GM06990 (cell line): ENCODE measurements at places on chromosomes 4 and X.

DNA sequence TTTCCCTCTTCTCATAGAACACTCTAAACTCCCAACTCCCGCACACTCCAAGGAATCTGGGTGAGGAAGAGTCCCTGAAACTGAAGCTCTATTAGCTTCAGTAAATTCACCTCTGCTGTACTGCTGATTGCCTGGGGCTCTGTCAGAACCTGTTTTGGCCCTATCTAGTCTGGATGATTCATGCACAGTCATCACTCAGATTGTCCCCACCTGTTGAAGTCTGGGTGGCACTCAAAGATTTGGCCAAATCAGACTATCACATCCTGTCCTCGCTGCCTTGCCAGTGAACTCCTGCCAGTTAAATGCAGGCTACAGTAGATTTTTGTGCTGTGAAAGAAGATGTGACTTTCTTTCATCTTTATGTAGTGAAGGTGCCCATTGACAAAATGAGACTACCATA, 63.5 kb upstream of the EMCN start:
- no peak for DNase-seq

DNA sequence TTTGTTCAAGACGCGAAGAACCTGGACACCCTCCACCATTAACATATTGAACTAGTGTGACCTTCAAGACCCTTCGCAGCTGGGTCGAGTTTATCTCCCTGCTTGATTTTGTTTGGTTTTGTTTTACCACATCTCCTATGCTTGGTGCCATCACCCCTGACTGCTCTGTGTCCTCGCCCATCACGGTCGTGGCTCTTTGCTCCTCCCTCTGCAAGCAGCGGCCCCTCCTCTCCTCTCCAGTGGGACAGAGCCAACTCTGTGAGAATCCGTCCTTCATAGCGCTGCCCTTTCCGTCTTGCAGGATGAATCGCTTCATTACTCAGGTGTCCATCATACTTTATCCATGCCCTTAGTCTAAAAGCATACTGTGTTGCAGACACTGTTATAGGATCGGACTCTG, 9.1 kb upstream of the FAM149A start:
- DNase-seq = no peak

DNA sequence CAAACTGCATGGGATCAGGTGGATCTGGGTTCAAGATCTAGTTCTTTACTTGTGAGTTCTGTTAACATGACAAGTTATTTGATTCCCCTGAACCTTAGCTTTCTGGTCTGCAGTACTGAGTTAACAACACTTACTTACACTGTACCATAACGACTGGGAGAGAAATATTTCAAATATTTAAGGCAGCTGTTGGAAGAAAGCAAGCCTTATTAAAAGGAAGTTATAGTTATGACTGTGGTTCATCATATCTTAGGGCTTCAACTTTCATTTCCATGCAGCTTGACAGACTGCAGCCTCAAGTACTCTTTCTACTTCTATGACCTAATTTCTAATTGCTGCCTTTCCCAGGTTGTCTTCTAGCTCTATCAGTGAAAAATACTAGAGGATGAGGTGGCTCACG, 40.0 kb upstream of the PDGFRA start:
- no peak for DNase-seq

- DNase-seq = no peak
Observed at GRCh38 chr4:176971576-176972115, 178.9 kb upstream of the VEGFC start.

DNA sequence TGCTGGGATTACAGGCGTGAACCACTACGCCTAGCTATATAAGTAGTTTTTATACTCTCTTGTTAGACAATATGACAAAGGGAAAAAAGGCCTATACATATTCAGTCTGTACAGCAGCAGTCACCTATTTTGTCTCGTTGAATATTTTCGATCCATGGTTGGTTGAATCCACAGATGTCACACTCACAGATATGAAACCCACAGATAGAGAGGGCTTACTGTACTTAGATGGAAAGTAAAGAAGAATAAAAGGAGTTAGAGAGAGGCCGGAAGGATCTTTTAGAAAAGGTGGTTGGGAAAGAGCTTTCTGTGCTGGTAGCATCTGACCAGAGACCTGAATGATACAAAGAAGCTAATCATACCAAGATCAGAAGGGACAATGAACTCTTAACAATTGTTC, 38.3 kb upstream of the SPINK2 start:
- peak; percentile 64 for DNase-seq

DNA sequence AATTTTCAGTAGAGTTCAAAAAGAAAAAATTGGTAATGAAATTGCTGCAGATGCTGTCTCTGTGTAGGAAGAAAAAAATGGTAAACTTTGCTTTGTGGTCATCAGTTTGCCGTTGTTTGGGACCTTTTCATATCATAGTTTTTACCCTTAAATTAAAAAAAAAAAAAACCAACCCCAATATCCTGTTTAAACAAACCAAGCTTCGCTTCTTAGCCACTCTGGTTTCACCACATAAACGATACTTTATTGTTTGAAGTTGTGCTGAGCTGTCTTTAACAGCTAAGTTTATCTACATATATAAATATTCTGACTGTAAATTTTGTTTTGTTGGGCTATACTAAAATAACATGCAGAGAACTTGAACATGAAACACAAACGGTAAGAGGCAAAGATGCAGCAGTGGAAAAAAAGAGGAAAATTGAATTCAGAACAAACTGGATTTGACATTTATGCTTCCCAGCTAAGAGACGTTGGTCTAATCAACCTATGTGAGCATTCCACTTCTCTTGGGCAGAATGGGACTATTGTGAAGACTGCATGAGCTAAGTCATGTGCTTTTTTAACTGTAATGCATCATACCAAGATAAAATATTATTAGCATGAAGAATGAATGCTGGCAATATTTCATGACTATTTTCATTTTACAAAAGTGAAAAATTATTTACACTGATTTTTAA, 15.7 kb upstream of the H2AZ1 start:
- DNase-seq = no peak

DNA sequence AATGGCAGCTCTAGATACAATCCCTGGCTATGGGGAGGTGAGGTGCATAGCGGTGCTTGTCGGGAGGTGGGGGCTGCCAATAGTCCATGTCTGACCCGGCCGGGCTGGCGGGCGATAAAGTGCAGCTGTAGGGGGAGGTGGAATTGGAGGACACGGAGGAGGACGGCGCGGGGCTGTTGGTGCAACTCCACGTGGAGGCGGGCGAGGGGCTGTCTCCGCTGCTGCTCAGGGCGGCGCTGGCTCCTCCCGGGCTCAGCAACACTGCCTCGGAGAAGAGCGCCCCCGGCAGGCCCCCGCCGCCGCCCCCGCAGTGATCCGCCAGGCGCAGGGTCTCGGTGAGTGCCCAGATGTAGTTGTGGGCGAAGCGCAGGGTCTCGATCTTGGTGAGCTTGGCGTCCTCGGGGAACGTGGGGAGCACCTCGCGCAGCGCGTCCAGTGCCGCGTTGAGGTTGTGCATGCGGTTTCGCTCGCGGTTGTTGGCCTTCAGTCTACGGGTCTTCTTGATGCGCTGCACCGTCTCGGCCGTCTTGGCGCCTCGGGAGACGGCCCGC, 1.3 kb downstream of the NEUROG2 start:
- DNase-seq = peak; percentile 69

DNA sequence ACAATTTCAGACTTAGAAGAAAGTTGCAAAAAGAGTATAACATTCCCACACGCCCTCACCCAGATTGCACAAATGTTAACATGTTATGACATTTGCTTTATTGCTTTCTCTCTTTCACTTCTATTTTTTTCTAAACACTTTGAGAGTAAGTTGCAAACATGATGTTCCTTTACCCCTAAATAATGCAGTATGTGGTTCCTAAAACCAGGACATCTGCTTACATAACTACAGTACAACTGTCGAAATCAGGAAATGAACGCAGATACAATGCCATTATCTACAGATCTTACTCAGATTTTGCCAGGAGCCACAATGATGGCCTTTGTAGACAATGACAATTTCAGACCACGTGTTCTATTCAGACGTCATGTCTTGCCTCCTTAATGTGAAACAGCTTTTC, 22.4 kb downstream of the SH3TC1 start:
- DNase-seq = peak; percentile 64
